ENCODE measurements at places on chromosomes 2 and 18.
A peak's percentile ranks its signal among the peaks of the same experiment; 100 is the strongest.

DNA sequence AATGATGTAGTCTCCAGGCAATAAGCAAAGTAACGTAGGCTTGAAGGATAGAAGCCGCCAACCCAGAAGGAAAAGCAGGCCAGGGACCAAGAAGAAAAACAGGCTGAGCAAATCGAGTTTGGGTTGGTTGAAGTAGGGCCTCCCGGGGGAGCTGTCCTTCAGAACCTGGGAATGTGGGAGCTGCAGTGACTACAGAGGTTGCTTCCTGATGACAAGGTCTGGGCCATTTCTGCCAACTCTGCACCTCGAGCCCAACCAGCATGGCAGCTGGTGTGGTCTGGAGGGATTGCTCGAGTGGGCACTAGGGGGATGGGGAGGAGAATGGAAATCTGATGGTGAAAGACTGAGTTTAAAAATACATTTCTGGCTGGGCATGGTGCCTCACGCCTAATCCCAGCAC is 14.1 kb downstream of the ACMSD start:
- DNase-seq = no peak

- DNase-seq = no peak
Observed at GRCh38 chr2:121197369-121198091, 87.5 kb downstream of the TFCP2L1 start.

DNA sequence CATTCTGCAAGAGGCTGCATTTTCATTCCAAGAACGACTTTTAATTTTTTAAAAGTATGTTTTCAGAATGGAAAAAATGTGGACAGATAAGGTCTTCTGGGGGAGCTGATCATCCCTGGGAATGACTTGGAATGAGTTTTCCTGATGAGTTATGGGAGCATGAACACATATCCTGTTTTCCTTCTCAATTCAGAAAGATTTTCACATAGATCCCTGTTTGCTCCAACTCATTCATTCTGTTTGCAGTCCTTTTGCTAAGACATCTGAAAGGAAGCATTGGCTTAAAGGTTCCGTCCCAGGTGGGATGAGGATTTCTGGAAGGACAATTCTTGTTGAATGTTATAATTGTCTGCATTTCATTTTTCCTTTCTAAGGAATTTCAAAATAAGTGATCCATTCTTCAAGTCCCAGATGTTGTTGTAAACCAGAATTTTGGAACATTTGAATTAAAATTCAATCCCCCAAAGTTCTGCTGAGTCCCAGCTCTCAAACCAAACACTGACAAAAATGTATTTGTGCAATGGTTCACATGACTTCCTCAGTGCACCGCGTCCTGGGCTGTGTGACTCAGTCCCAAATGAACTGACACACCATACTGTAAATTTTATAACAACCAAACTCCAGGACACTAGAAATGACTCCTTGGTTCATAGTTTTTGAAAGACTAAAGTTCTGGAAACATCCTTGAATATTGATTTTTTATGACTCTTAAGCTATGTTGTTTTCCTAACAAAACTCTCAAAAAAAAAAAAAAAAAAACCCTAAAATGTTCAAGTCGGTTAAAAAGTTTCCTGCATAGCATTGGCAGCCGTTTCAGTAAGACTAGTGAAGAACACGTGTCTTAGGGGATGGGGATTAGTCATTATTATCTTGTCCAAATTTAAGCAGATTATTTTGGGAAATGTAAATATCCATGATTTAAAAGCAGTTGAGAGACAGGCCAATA is 281.8 kb upstream of the TCF4 start:
- DNase-seq = no peak

GRCh38 chr2:168635065-168635577 is 167.3 kb upstream of the NOSTRIN start:
- DNase-seq = no peak

- DNase-seq = no peak
Observed at GRCh38 chr18:6729247-6730091, at the start of gene ARHGAP28. ARHGAP28 (plus strand) TSS chr18:6729716; CDS start chr18:6729822, 106 bp downstream.

DNA sequence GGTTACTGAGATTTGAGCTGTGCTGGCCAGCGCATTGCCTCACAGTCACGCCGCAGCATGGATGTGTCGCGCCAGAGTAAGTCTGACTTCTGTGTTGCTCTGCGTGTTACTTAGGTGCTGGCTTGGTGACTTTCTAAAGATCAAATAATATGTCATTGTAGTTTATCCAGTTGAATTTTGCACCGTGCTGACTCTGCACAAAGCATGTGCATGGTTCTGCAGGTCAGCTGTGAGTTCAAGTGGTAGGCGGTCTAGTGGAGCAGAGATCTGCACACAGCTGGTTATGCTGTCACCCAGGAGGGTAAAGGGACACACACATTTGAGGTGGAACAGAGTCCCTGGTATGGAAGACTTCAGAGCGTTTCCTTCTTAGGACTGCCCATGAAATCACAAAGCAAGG is 105.1 kb downstream of the CEP192 start:
- no peak for DNase-seq

DNA sequence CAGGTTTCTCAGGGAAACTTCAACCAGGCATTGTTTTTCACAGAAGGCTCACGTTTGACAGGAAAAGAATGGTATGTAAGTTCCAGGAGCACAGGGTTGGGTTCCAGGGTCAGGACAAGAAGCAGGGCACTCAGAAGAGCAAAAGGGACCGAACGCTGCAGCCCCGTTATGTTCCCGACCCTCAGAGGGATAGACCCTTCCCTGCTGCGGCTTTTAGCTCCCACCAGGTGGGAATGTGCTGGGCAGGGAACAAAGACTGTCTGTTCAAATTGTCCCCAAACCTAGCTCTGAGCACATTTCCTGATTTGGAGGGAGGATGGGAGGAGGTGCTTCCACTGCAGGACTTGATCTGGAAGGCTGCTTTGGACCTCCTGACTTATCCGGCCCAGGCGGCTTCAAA is 130.1 kb downstream of the RAB3GAP1 start:
- DNase-seq = no peak

- no peak for DNase-seq
Observed at GRCh38 chr18:31965316-31965970, 22.5 kb upstream of the TRAPPC8 start.

DNA sequence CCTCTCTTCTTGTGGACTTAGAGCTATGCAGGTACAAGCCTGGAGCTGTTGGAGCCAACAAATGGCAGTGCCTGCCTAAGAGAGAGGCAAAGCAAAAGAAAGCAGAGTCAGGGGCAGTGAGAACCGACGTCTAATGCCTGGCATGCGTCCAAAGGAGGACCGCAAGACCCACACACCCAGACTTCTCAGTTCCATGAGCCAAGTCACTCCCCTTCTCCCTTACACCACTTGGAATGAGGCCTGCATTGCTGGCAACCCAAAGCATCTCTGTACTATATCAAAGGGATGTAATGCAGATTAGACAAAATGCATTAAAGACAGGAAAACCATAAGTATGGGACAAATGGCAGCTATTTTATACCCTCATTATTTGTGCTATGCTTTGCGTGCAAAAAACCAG is 49.9 kb upstream of the RNU4ATAC start:
- no peak for DNase-seq

GRCh38 chr2:31992025-31992579 is 18.7 kb downstream of the MEMO1 start:
- DNase-seq = no peak

GRCh38 chr2:42314892-42315468 is 46.0 kb downstream of the COX7A2L start:
- DNase-seq = no peak

GRCh38 chr2:28058791-28059190 is 168.3 kb downstream of the BABAM2 start:
- no peak for DNase-seq

- no peak for DNase-seq
Observed at GRCh38 chr2:134463699-134464022, 209.8 kb downstream of the MGAT5 start.

GRCh38 chr18:56309104-56309503 is 329.3 kb downstream of the TXNL1 start:
- DNase-seq = no peak

DNA sequence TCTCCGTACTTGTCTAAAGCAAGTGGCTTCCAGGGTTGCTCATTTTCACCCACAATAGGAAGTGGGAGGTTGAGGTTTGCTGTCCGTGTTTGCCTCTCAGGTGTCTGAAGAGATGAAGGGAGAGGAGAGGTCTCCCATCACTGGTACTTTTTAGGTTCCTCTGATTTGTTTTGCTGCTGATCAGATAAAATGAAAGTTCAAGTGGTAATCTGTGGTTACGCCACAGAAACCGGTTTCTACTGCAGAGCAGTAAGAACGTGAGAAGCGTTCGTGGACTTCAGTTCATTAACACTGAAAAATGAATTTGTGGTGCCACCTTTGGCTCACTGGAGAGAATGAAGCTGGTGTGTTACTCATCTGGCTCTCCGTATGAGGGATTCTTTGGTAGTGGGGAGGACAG is 118.2 kb downstream of the GBX2 start:
- DNase-seq = peak; percentile 45

DNA sequence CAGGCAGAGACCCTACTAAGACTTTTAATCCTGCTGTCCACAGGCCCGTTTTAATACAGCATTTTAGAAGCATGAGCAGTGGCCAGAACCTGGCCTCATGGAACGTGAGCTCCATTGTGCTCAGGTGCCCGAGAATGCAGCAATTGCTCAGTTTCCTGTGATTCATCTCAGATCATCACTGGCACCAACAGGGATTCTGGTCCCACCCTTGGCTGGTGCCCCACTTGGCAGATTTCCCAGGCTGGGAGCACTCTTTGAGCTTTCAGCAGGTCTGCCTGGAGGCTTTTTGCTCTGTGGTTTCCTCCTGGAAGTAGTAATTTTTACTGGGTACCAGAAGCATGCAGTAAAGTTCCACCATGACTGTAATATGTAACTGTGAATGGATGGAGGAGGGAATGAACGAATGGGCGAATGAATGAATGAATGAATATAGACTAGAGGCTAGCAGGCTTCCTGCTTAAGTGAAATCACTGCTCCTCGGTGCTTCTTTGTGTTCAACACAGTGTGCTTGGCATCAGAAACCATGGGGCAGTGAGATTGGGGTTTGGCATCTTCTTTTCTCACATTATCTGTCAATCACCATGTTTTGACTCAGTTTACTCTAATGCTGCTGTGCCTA is 312.9 kb downstream of the PRKCE start:
- DNase-seq = no peak

DNA sequence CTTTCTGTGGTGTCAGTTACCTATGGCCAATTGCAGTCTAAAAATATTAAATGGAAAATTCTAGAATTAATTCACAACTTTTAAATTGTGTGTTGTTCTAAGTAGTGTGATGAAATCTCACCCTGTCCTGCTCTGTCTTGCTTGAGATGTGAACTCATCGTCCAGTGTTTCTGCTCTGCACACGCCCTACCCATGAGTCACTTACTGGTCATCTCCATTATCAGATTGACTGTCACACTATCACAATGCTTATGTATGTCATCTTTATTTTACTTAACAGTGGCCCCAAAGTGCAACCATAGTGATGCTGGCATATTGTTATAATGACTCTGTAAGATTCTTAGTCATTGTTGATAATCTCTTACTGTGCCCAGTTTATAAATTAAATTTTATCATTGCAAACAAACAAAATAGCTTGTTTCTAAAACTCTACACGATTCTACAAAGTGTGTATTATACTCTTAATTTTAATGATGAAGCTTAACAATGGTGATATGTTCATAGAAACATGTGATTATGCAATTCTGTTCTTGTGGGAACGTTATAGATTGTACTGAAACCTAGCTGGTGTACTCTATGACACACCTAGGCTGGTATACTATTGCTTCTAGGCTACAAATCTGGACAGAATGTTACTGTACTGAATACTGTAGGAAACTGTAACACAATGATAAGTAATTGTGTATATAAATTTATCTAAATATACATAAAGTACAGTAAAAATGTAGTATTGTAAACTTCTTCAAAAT is 1086.8 kb upstream of the PIK3C3 start:
- no peak for DNase-seq

- no peak for DNase-seq
Observed at GRCh38 chr2:73938718-73939352, 12.2 kb downstream of the DGUOK start.

DNA sequence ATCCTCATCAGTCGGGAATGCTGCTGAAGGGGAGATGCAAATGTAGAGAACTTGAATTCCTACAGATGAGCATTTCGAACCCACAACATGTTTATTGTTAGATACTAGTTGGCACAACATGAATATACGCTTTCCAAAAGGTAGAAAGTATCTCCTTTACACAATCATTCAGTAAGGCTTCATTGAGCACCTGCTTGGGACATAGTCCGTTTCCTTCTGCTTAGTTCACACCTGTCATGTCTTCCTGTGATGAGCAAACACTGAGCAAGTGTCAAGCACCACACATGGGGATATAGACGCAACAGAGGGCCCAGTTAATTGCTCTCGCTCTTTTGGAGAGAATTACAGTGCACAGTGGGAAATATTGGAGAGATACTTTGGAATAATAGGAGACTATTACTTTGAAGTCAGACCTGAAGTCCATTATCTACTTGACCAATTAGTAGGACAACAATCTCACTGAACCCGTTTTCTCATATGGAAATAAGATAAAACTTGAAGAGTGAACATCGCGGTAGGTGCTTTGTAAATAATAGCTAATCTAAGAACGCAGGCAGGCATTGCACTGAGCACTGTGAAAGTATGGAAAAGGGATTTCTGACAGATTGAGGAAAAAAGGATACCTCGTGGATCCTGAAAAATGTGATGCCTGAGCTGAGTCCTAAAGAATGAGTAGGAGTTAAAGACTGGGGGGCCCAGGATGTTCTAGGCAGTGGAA is 1.2 kb downstream of the CPSF3 start:
- DNase-seq = no peak

- DNase-seq = no peak
Observed at GRCh38 chr2:47299555-47299954, 103.4 kb upstream of the MSH2 start.

DNA sequence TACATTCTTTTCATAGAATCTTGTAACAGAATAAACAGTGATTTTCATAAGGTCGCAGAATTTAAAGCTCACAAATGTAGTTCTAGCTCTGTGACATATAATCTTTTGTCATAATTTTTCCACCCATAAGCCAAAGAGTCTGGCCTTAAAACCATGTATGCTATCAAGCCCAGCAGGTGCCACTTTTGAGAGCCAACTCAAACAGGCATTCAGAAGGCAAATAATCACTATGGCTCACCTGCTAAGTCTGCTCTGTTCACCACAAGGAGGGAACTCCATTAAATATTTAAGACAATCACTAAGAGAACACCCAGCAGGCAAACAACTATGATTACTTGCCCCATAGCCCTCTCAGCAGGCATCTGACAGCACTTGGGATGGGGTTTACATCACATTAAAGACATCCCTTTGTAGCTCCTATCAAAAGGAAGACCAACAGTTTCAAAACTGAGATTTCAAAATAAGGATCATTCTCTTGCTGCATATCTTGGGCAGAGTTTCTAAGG is 241.6 kb downstream of the PDE11A start:
- DNase-seq = no peak

GRCh38 chr18:23156134-23156533 is 20.8 kb downstream of the CABLES1 start:
- DNase-seq = no peak

- no peak for DNase-seq
Observed at GRCh38 chr2:15158100-15158499, 403.0 kb downstream of the NBAS start.

- no peak for DNase-seq
Observed at GRCh38 chr2:99726691-99727090, 236.9 kb upstream of the REV1 start.

- DNase-seq = peak; percentile 2
Observed at GRCh38 chr2:45141883-45142866, 132.9 kb upstream of the SIX2 start.

GRCh38 chr2:190304404-190304803 is 15.2 kb downstream of the HIBCH start:
- DNase-seq = no peak

Measured in activated CD8-positive, alpha-beta memory T cell treated with anti-CD3 and anti-CD28 coated beads, Interleukin-2, amount 10 ng/mL, durations not matched to agents 7 days and 5 days (primary cell).